ENCODE measurements at places on chromosomes 2 and 18.

DNA sequence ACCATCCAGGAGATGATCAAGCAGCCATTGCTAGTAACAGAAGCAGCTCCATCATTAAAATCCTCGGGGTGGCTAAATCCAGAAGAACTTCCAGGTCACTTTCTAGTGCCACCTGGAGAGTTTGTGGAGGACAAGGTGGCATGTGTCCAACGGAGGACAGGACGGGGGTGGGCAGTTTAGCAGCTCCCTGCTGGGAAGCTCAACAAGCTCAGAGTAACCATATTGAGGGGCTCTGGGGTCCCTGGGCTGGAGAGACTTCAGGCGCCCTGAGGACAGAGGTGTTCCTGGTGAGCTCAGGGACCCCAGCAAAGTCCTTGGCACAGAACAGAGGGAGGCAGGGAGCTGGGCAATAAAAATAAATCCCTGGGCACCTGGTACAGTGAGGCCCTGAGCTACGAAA is 140.0 kb upstream of the FHL2 start:
- no peak for DNase-seq

DNA sequence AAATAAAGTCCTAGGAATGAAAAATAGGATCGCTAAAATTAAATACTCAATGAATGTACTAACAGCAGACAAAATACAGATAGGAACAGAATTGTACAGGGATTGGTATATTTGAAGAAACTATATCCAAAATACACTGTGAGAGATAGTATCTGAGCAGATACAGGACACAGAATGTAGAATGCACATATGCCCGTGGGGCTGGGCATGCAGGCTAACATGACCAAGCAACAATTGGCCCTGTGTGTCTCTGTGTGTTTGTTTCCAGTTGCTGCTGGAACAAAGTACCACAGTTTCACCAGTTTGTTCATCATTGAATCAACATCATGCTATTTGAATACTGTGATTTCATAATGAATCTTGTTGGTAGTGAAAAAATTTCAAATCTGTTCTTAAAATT is 127.6 kb downstream of the PMAIP1 start:
- no peak for DNase-seq

DNA sequence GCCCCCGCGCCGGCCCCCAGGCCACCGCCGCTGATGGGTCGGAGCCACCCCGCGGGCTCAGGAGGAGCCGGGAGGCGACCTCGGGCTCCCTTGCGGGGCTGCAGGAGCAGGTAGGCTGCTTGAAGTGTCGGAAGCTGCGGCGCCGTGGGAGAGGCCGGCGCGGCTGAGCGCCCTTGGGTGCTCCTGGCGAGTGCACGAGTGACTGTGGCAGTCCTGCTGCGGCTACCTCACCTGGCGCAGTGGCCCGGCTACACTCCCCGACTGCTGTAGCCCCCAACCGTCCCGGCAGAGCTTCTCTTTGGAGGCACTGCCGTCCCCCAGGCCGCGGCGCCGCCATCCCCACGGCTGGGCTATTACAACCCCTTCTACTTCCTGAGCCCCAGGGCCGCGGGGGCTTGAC is 10.0 kb upstream of the LYPD6 start:
- no peak for DNase-seq

DNA sequence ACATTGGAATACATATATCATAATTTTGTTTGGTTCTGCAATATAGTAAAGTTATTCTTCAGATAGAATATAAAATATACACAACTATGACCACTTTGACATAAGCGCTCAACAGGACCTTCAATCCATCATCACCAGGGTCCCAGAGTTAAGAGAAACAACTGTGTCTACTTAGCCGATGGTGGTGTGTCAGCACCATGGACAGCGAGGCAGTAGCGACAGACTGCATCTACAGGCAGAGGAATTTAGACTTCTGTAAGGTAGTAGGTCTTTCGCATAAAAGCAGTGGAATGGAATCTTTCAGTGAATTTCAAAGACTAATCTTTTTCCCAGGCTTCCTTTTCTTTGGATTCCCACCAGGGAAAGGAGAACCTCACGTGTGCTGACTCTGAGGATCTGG is 20.5 kb upstream of the LRPPRC start:
- no peak for DNase-seq

Measured in GF-D8 (cell line).